Type B pancreatic cell (in vitro differentiated cells): ENCODE measurements at places on chromosomes 7 and 10.
A peak's percentile ranks its signal among the peaks of the same experiment; 100 is the strongest.

- DNase-seq: no peak
These were observed 140.1 kb downstream of the ETV1 start for GRCh38 chr7:13849163-13849892.

GRCh38 chr10:81036257-81036656 is 498.6 kb downstream of the SH2D4B start:
- no peak for DNase-seq

DNA sequence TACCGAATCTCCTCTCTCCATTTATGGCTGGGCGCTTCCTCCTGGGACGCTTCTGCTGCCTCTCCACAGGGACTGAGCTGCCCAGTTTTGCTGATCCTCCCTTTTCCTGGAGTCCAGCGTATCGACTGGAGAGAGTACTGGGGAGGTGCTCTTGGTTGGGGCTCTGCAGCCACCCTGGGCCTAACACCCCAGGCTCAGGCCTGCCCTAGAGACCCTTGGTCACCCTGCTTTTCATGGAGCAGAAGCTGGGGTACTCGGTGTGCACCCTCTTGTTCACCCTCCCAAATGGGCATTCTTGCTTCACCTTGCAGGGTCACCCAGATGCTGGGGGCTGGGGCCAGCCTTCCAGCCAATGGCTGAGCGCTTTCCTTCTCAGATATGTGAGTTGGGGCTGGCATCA is 88.8 kb upstream of the RET start:
- no peak for DNase-seq

GRCh38 chr10:110901954-110902819 is 16.8 kb downstream of the BBIP1 start:
- no peak for DNase-seq

DNA sequence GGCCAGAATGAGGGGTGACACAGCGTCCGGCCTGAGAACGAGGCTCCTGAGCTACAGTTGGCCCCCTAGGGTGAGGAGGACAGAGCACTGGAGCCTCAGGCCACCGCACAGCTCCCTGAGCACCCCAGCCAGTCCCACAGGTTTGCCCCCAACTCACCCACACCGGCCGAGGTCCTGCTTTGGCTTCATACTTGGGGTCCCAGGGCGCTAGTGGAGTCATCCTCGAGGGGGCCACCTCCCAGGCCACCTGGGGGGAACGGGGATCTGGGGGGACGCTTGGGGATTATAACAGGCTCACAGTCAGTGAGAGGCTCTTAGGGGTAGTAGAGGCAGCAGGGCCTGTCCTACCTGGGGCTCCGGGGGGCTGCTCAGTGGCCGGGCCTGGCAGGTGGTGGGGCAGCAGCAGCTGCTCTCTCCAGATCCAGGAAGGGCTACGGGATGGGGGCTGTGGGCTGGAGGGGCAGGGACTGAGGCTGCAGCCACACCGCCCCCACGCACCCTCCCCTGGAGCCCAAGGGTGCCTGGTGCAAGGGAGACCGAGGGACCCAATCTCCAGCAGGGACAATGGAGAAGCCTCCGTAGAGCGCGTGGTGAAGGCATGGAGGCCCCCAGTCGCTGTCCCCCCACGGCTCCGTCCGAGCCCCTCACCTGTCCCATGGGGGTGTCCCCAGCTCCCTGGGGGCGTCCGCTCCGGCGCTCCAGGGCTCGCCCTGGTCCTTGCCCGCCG is 588 bp downstream of the SAP25 start:
- DNase-seq: no peak

- no peak for DNase-seq
These were observed 245.3 kb downstream of the KCNMA1 start for GRCh38 chr10:77392236-77392721.

- no peak for DNase-seq
These were observed 196.8 kb upstream of the POT1 start for GRCh38 chr7:125126376-125126775.

- no peak for DNase-seq
These were observed 96.8 kb downstream of the PPP1R3C start for GRCh38 chr10:91536111-91536510.

DNA sequence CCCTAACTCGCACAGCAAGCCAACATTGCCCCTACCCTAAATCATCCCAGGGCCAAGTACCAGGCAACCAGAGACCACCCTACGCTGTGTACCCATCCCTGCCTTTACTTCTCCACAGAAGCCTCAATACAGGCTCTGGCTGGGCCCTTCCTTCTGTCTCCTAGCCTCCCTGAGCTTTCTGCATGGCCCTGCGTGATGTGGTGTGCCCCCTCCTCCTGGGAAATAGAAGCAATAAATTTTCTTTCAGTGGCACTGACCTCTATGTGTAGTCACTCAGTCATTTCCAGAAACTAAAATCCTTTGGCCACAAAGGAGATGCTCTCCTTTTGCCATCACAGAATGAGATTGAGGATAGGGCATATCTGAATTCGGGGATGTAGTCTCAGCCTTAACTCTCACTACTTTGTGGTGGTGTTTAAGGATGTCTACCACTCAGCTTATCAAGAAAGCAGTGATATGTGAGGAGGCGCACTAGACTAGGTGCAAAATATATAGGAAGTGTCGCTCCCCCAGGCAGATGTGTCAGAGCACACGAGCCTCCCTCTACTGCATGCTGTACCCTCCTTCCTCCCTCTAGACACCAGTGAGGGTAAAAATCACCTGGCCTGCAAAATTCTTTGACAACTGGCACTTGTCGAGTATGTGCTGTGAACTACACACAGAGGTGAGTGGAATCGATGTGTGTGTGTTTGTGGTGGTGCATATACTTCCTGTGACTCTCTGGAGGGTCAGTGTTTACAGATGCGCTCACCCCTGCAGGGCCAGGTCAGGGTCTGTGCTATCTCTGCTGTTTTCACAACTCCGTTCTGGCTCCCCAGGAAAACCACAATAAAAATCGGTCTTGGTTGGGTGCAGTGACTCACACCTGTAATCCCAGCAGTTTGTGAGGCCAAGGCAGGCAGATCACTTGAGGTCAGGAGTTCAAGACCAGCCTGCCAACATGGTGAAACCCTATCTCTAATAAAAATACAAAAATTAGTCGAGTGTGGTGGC is 825.9 kb upstream of the IGFBP3 start:
- DNase-seq: no peak

DNA sequence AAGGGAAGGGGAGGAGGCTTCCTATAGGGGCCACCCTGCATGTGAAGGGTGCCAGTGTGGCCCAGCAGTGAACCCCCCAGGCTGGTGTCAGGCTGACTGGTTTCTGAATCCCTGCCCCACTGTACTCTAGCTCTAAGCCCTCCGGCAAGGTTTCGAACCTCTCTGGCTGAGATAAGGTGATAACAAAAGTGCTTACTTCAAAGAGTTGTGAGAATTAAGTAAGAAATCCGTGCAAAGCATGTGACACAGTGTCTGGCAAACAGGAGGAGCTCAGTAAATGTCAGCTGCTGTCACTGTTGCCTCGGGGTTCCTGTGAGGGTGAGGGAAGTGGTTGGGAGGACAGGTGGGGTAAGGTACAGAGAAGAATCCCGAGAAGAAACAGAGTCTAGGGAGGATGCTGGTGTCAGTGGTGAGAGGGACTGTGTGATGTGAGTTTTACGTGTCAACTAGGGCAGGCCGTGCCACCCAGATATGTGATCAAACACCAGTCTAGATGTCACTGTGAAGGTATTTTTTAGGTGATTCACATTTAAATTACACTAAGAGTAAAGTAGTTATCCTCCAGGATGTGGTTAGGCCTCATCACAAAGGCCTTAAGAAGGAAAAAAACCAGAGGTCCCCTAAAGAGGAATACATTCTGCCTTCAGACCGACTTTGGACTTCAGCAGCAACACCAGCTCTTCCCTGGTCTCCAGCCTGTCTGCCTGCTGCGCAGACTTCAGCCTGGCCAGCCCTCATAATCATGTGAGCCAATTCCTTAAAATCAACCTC is 64.4 kb downstream of the BPGM start:
- DNase-seq: no peak

GRCh38 chr10:554182-554848 is 135.2 kb downstream of the DIP2C start:
- DNase-seq: no peak

DNA sequence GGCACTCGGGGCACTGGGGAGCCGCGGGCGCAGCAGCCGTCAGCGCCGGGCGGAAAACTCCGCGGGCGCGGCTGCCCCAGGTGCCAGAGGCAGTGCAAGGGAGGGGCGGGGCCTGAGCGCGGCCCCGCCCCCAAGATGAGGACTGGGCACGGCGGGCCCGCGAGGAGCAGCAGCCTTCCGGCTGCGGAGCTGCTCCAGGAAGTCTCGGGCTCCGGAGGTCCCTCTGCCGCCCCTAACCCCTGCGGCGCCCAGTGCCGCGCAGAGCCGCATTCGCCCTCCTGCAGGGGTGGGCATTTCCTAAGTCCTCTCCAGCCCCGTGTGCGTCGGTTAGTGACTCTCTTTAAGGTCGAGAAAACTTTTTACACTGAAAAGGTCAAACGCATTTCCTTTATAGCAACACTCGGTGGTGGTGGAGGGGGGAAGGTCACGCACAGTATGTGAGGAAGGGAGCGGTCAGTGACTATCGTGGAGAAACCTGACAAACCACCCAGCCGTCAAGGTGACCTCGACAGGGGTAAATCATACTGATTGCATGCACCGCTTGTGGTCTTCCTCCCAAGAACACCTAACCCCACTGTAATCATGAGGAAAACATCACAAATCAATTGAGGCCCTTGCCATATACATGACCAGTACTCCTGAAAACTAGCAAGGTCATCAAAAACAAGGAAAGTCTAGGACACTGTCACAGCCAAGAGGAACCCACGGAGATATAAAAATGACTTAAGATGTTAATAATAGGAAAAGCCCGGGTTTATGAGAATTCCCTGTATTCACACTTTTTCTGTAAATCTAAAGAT is at the start of gene ANXA11:
Gene ANXA11 (minus strand): TSS at position 61 of the 800 bp plus-strand sequence. CDS start 32,676 bp downstream, outside the sequence.
- peak; percentile 81 for DNase-seq

DNA sequence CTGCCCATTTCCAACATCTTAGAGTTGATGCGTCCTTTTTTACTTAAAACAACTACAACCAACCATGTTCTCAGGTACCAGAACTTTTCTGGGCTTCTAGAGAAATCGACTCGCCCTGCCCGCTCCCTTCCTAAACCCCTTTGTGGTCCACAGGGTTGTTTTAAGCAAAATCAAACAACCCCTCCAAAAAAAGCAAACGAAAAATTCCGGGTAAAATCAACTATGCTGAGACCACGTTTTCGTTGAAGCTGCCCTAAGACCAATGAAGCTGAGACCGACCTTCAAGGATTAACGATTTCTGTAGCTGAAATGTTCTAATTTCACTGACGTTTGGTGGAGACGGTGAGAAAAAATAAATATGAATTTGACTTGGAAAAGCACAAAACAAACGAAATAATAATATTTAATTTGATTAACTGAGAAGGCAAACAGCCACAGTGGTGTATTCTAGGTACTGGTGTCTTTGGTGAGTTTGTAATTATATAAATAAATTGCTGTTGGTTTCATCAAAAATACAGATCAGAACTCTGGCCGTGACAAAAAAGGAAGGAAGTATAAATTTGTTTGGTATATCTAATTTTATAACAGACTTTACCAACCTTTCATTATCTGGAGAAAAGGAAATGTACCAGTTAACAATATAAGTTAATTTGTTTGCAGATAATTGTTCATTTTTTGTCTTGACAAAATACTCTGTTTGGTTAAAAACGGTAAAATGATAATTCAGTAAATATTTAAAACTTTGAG is 4.7 kb upstream of the IGF2BP3 start:
- no peak for DNase-seq

- DNase-seq: no peak
These were observed 11.4 kb upstream of the GRB10 start for GRCh38 chr7:50793947-50794570.

DNA sequence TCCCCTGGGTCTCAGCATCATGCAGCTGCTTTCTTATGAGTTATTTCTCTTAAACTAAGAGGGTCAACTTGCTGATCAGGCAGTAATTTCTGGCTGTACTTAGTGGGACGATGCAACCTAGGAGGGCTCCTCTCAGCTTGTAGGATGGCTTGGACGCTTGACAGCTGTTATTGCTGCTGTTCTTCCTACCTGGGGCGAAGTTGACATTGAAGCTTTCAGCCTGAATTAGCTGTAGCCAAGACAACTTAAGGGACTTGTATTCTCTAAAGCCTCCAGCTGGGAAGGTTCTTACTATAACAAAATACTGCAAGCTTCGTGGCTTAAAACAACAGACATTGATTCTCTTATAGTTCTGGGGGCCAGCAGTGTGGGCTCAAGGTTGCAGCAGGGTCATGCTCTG is 224.9 kb downstream of the ACTR3B start:
- DNase-seq: no peak

- DNase-seq: no peak
These were observed 5.2 kb downstream of the DUSP5 start for GRCh38 chr10:110502851-110503301.

GRCh38 chr10:70695241-70696030 is 23.1 kb downstream of the ADAMTS14 start:
- DNase-seq: no peak

GRCh38 chr7:15647309-15647708 is 39.2 kb downstream of the MEOX2 start:
- DNase-seq: no peak

- DNase-seq: no peak
These were observed 89.4 kb upstream of the AHR start for GRCh38 chr7:17209101-17209500.

- DNase-seq: no peak
These were observed 4.9 kb downstream of the HKDC1 start for GRCh38 chr10:69224862-69225657.

DNA sequence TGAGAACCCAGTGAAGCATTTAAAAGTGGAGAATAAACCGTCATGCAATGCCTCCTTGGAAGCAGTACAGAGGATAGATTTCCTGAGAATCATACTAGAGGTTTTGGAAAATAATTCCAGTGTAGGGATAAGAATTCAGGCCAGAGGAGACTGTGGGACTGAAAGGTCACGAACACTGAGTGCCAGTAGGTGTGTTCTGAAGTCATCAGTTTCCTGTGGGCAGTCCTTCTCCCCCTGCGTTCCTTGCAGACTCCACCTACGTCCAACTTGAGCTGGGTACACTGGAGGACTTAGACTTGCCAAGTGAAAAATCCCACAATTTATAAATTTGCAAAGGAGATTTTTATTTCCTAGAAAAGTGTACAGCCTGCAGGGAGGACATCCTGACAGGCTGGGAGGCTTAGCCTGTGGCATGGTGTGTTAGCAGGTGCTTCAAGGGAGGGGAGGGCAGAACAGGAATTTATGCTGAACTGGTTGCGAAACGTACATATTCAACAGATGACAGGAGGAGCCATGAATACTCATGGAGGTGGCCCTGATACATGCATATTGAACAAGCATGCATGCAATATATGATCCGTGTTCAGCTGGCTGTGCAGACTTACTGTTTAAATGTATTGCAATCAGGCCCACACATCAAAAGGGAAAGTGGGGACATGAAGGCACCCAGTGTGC is 72.9 kb upstream of the POM121L12 start:
- no peak for DNase-seq

DNA sequence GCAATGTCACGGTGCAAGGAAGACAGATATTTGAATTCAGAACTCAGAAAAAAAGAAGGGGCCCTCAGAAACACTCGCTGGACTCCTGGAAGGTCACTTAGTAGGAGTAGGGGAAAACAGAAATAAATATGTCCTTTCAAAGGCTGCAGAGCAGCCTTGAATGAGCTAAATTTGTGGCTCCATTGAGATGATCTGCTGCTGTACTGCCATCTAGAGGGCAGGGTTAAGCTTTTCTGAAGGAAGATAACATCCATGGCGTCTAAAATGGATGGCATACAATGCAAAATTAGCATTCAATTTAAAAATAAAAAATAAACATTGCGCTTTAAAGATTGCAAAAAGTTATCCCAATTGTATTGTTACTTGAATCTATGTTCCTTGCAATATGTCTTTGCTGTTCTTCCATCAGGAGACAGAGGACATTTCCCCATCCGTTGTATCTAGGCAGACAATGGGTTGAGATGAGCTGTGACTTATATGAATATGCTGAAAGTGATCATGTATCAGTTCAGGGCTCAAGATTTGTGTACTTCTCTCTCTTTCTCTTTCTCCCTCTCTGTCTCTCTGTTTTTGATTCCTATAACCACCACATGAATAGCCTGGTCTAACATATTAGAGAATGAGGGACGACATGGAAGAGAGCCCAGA is 642.2 kb downstream of the SH2D4B start:
- no peak for DNase-seq
